NCI-H226 (cell line): ENCODE measurements at places on chromosomes 1 and 21.

DNA sequence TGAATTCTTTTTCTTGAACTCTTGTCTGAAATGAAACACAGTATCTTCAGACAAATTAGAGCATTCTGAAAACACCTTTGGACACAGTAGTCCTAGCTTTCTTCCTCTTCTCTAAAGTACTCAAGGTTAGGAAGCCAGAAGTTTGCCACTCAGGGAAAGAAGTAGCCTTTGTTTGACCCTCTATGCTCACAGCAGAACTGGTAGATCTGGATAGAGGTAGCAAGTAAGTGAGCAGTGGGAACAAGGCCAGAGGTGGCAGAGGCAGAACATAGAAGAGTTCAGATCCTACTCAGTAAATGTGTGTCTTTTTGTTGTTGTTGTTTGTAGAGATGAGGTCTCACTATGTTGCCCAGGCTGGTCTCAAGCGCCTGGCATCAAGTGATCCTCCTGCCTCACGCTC, 7.4 kb upstream of the PIGR start:
- no peak for DNase-seq

DNA sequence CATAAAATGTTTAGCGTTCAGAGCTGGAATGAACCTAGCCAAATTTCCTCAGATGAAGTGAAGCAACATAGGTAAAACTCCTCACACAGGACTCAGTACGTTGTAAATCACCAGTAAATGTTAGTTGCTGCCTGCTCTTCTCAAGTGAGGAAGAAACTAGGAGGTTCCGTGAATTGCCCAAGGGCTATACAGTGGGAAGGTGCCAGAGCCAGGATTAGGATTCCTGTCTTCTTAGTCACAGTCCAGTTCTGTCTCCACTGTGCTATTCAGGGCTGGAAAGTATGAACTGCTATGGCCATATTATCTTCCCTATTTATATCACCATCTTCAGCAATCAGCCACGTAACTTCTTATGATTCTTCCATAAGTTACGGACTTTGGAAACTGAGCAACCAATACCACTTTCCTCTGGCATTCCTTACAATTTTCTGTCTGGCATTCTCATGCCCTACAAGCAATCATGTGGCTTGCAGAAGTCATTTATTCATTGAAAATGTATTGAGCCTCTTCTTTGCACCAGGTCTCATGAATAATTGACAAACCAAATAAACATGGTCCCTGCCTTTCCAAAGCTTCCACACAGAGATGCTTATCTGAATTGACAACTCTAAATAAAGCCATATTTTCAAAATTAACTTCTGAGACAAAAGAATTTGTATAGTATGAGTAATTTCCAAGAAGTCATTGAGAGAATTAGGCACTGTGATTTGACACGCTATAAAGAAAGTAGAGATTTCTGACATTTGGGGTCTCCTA, 271.6 kb upstream of the SGIP1 start:
- DNase-seq: peak; percentile 97

DNA sequence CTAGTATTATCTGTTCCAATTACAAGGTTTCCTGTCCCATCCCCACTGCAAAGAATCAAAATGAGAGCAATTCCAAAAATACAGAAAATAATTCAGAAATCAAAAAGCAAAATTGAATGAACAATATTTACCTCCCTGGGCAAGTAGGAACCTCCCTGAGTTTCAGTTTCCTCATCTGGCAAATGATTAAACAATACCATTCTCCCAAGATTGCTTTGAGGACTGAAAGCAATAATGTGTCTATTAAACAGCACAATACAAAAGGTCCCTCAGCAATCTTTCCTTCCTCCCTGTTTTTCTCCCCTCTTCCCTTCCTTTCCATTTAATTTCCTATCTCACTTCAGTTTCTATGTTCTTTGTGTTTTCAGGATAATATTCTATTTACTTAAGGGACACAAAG, 171.0 kb downstream of the ZC3H11B start:
- no peak for DNase-seq

- no peak for DNase-seq
Observed at GRCh38 chr1:230327892-230328284, 98.2 kb downstream of the PGBD5 start.
